ENCODE measurements at places on chromosomes 4 and X.

GRCh38 chr4:121789455-121789854 lies 11.7 kb upstream of the EXOSC9 start:
- DNase-seq, result no peak

DNA sequence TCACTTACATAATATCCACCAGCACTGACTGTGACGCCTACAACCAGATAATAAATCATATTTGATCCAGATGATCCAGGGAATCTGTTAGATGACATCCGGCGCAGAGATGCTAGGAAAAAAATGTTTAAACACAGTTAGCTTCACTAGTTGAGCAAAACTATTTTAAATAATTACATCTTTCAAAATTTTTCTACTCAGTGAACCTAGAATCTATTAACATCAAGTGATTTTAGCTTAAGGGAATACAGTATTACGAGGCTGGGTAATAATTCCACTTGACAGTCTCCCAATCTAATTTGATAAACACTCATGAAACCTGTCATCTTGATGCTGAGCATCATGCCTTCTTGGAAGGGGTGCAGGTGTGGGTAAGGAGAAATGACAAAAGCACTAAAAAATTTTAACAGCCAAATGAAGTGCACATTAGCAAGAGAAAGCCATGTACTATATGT lies 4.7 kb downstream of the MGARP start:
- DNase-seq, result no peak

- no peak for DNase-seq
Measured at GRCh38 chr4:182569561-182569960, 326.4 kb downstream of the TENM3 start.

GRCh38 chrX:17669458-17669857 lies 67.8 kb upstream of the SCML1 start:
- DNase-seq, result no peak

DNA sequence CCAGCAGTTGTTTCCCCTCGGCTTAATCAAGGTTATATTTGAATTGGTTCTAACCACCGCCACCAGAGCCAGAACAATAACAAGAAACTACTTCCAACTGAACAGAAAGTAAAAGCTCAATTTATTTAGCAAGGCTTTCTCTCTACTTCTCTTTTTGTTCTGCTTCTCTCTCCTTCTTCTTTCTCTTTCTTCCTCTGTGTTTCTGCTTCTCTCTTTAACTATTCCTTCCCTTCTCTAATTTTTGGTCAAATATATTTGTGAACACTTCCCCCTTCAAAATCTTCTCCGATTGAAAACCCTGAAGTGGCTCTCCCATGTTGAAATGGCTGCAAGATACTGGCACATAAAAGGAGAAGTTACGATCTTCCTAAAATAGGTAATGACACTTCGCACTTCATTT lies 1195.9 kb upstream of the PRKX start:
- DNase-seq, result no peak

- DNase-seq, result no peak
Measured at GRCh38 chr4:155530290-155530689, 136.4 kb upstream of the GUCY1A1 start.

- DNase-seq, result no peak
Measured at GRCh38 chr4:169663402-169663801, 43.0 kb downstream of the CLCN3 start.

DNA sequence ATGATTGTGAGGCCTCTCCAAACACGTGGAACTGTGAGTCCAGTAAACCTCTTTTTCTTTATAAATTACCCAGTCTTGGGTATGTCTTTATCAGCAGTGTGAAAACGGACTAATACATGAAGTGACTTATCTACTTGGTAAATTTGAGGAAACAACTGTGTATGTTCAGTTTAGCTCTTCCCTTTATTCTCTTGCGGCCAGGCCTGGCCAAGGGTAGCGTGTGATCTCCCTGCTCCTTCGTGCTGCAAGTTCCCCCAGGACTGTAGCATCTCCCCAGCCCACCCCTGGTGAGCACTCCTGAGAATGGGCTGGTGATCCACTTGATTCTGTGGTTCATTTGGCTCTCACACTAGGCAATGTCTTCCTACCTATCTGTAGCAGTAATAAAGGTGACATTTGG lies 53.2 kb upstream of the CHRNA9 start:
- DNase-seq, result no peak

- no peak for DNase-seq
Measured at GRCh38 chr4:185117300-185117934, 25.6 kb upstream of the SLC25A4 start.

Measured in stimulated activated CD4-positive, alpha-beta T cell treated with anti-CD3 and anti-CD28 coated beads, Interleukin-15, amount 100 ng/mL, for 1 hour (primary cell).